ENCODE measurements at places on chromosomes 11 and 22.

DNA sequence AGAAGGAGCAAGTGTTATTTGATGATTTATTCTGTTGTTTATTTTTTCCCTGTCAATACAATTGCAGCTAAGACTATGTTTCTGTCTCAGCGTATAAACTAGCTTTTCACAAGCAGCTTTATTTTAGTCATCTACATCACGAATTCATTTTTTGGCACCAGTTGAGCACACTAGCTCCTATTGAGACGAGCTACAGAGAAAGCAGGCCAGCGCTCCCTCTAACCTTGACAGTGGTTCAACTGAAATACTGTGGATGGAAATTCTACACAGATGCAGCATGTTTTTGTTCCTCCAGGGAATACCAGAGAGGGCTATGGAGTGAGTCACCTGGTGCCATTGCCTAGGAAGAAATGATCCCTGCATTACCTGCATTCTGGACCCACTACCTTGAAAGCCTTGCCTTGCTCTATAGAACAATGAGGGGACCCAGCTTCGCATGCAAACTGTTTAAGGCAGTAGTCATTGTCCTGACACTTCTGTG is 108.2 kb upstream of the ARHGAP42 start:
- DNase-seq, result no peak

GRCh38 chr22:22712092-22712658 is 67.8 kb downstream of the GGTLC2 start:
- no peak for DNase-seq

DNA sequence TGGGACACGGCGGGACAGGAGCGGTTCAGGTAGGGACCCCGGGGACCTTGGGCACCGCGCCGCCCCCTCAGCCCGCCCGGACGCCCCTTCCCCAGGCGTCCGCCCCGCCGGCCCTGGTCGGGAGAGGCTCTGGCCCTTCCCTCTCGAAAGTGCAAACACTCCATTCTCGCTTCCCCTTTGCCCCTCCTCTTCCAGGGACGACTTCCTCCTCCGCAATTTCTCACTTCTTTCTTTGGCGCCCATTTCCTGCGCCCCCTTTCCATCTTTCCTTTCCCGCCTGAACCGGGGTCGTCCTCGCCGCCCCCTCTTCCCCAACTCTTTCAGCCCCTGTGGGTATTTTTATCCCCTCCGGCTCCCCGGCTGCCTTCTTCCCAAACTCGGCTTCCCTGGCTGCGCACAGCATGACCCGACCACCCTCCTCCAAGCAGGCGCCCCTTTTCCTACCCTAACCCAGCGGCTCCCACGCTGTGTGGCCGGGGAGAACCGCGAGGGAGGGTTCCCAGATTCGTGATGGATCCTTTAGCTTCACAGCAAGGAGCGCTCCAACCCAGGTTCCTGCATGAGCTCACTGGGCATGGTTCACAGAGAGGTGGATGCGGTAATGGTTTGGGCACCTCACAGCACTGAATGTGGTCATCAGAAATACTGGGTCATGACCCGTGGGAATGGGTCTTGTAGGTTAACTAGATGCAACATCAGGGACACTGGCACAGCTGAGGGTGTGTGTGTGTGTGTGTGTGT is 689 bp downstream of the RAB39A start:
- DNase-seq, result no peak

DNA sequence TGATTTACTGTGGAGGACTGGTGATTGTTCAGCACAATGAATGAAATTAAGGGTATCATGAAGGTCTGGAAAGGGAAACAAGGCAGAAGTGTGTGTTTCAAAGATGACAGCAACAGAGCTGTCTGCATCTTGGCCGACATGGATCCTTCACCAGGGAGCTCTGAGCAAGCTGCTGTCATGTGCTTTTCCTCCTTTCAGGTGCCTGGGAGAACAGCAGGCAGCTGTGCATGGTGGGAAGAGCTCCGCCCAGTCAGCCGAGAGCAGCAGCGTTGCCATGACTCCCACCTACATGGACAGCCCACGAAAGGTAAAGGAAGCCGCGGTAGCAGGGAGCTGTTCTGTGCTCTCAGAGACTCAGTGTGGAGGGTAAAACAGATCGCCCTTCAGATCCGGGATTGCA is 87.1 kb upstream of the YWHAH start:
- no peak for DNase-seq

GRCh38 chr22:28441720-28442263 is 237.8 kb downstream of the TTC28 start:
- no peak for DNase-seq

- no peak for DNase-seq
Observed at GRCh38 chr11:70351646-70352045, 46.7 kb upstream of the CTTN start.

GRCh38 chr11:23780231-23780630 is 716.6 kb upstream of the LUZP2 start:
- DNase-seq, result no peak

GRCh38 chr11:121795174-121795573 is 320.8 kb downstream of the BLID start:
- no peak for DNase-seq

GRCh38 chr11:132770829-132771530 is 761.3 kb downstream of the OPCML start:
- DNase-seq, result no peak

- DNase-seq, result no peak
Observed at GRCh38 chr11:86977441-86978050, 22.4 kb upstream of the FZD4 start.

All from effector CD4-positive, alpha-beta T cell (primary cell).